HepG2 (cell line): ENCODE measurements at places on chromosomes 7 and 10.
A peak's percentile ranks its signal among the peaks of the same experiment; 100 is the strongest.

GRCh38 chr10:29946953-29947700 lies 112.3 kb downstream of the JCAD start:
- no peak for DNase-seq

DNA sequence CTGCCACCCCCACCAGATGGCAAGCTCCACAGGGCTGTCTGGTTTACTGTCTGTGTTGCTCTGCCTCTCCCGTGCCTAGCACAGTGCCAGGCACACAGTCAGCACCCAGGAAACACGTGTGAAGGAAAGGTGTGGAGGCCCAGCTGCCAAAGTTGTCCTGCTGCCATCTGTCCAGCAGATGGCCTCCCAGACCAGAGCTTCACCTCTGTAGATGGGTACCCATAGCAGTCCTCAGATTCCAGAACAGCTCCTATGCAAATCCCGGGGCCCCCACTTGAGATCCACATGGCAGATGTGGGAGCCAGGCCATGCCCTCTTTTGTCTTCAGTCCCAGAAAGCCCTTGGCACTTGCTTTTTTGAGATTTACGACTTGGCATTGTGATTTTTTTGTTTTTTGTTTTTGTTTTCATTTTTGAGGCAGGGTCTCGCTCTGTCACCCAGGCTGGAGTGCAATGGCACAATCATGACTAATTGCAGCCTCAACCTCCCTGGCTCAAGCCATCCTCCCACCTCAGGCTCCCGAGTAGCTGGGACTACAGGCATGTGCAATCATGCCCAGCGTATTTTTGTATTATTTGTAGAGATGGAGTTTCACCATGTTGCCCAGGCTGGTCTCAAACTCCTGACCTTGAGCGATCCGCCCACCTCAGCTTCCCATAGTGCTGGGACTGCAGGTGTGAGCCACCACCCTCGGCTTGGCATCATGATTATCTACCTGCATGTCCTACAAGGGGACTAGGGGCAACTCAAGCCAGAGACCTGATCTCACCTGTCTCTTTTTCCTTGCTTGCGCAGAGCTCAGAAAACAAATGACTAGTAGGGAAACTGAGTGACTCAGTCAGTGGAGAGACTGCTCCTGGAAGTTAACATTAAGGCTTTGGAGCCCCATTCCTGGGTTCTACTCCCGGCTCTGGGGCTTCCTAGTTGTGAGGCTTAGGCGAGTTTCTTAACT lies 16.9 kb upstream of the PALD1 start:
- peak; percentile 37 for DNase-seq

DNA sequence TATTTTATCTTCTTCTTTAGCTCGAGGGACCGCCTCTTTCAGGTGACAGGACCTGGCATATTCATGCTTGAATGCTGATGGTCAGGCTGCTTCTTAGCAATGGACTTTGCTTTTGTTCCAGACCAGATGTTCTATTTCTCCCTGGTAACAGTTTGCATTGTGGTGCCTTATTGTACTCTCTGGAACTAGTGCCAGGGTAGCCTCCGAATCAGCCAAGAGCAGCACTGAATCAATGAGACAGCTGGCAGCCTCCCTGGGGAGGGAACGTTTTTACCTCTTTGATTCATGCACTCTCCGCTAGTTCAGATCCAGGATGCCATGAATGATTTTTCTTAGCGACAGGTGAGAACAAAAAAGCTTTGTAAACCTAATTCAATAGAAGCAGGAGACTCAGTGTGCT lies 54.1 kb upstream of the NXPH1 start:
- DNase-seq: no peak

DNA sequence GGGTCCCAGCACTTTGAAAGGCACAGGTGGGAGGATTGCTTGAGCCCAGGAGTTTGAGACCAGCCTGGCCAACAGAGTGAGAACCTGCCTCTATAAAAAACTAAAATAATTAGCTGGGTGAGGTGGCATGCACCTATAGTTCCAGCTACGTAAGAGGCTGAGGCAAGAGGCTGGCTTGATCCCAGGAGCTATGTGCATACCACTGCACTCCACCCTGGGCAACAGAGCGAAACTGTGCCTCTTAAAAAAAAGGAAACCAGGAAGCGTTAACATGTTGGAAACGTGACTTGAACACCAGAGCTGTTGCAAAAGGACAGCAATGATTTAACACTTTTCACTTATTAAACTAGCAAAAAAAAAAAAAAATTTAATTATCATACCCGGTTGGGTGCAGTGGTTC lies 12.6 kb downstream of the BAZ1B start:
- no peak for DNase-seq

- DNase-seq: no peak
These were observed 171.7 kb upstream of the INSYN2A start for GRCh38 chr10:127368101-127368500.

DNA sequence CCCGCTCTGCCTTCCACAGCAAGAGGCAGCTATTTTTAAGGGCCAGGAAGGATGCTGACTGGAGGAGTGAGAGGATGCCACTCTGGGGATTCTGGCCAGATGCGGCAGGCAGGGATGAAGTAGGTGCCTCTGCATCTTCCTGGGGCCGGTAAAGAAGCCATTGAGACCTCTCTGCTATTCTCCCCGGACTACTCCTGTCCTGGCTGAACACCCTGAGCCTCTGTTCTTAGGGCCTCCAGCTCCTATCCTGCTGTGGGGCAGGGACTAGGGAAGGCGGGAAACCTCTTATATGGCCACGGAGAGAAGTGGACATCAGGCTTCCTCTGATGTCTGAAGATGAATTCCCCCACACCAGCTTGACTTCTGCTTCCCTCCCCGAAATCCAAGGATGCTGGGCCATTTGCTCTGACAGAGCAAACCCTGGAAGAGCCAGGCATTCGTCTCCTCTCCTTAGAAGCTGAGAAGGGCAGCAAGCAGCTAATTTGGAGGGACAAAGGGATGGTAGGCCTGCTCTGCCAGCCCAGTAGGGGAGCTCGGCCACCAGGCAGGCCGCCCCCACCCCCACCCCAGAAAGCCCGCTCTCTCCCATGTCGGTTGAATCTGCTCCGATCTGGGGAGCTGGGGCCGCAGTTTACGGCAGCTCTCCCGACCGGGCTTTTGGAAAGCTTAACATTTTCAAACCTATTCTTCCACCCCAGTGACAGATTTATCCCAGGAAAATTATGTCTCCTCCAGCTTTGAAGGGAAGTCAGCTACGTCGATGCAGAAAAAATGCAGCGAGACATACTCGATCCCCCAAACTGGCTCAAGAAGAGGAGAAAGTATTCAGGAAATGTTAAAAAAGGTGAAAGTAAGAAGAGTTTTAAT lies 2.8 kb downstream of the FGF8 start:
- DNase-seq: no peak

DNA sequence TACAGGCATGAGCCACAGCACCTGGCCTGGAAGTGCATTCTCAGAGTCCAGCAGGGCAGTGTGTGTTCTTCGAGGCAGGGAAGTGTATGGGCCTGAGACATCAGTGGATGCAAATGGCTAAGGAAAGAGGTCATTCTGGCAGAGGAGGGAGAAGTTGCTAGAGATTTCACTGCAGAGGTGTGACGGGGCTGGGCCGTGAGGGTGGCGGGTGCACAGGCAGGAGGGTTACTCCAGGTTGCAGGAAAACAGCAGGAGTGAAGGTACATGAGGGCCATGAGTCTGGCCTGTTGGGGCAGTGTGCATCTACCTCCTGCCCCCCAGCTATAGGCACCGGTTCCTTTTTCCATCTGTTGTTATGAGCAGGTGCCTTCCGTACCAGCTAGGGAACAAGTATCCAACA lies 29.3 kb downstream of the COL26A1 start:
- no peak for DNase-seq

- DNase-seq: peak; percentile 23
These were observed 15.0 kb upstream of the PCBD1 start for GRCh38 chr10:70903262-70903921.

GRCh38 chr10:100348389-100348927 lies 1.4 kb downstream of the SCD start:
- DNase-seq: no peak

- no peak for DNase-seq
These were observed 4.3 kb downstream of the NPS start for GRCh38 chr10:127553417-127553816.

DNA sequence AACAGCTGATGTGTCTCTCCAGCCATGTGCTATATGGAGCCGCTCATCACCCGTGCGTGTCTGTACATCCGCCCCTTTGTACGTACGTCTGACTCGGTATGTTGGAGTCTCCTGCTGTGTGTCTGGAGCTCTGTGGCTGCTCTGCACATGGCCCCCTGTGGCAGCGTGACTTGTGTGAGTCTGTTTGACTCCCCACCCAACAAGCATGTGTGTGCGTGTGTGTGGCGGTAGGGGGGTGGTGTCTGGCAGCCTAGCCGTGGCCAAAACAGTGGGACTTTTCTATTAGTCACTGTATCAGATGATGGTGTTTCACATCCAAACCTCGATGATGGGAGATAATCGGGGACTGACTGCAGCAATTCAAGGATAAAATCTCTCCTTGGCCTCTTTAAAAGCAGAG lies 94.1 kb downstream of the COL13A1 start:
- no peak for DNase-seq

DNA sequence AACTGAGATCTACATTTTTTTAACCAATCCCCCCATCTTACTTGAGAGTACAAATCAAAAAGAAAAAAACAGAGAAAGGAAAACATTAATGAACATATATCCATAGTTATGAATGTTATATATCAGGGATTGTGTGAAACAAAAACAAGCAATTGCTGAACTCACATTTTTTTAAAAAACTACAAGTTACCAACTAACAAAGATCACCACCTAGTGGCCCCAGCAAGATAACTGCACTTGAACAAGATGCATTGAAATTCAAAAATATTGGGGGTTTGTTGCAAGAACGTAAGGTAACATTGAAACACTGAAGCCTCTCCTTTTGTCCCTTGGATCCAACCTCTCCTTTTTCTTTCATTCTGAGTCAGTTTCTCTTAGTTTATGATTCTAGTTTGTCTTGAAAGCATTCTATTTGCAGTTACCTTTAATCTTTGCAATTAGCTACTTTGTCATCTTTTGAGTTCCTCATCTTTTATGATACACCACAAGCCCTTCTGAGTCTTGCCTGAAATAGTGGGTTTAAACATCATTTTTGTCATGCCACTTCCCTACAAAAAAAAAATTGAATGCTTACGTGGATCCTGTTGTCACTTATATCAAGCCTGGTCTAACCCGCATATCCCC lies 87.3 kb upstream of the TES start:
- DNase-seq: peak; percentile 20

DNA sequence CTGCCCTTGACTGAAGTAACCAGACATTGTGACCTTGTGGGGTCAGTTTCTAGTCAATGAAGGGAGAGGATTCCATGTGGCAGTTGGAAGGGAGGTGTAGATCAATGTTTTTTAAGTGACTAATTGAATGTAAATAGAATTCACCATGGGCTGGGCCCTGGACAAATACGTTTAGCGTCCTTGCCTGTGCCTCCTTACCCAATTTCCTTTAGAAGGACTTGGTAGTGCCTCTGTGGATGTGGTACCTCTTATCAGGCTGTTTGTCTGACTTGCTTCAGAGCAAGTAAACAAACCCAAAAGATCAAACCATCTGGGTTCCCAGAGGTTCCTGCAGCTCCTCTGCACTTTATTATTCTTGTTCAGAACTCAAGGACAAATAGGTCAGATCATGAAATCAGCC lies 4.3 kb upstream of the KAT6B start:
- peak; percentile 91 for DNase-seq

DNA sequence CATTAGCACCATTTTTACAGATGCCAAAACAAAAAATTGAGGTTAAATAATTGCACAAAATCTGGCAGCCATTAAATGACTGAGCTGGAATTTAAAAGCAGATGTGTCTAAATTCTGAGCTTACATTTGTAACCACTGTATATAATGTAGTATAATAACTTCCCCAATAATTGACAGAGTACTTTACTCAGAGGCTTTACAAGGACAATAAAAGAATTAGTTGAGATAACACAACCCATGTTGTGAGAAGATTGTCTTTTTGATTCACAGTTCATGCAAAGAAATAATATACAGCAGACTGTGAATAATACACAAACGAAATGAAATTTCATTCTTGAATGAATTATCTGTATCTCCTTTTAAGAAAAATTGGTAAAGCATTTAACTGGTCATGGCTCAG lies 417.1 kb downstream of the AUTS2 start:
- DNase-seq: no peak

- DNase-seq: no peak
These were observed 117.1 kb downstream of the AOAH start for GRCh38 chr7:36606976-36607720.

GRCh38 chr10:133000648-133001047 lies 58.3 kb upstream of the CFAP46 start:
- no peak for DNase-seq

- DNase-seq: no peak
These were observed 59.5 kb upstream of the PRPS1L1 start for GRCh38 chr7:18087026-18087686.

GRCh38 chr10:72176701-72177100 lies 39.1 kb upstream of the ANAPC16 start:
- DNase-seq: no peak

- no peak for DNase-seq
These were observed 551.7 kb downstream of the HTR7 start for GRCh38 chr10:90306187-90306586.

DNA sequence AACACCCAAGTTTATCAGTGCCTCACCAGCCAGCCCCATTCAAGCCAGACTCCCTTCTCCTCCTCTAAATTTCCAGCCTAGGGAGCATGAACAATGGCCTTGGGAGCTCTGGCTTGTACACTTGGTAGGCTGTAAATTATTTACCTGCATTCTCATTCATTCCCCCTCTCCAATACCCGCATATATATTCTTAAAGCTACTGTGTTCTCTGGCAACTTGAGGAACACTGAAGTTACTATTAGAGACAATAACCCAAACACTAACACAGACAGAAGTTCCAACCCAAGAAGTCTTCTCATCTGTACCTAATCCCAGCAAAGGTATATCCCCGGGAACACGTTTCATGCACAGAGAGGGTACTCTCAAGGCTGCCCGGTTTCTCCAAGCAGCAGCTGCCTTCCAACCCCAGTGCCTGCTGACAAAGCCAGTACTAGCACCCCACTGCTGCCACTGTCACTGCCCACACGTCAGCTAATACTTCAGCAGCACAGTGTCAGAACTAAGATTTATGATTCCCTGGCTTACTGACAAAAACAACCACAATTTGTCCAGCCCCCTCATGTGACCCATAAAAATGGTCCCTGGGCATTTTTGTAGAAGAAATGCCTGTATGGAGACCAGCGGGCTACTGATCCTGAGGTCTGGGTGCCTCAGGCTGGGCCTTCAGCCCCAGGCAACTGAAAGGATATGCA lies 3.1 kb downstream of the WDR91 start:
- peak; percentile 44 for DNase-seq

DNA sequence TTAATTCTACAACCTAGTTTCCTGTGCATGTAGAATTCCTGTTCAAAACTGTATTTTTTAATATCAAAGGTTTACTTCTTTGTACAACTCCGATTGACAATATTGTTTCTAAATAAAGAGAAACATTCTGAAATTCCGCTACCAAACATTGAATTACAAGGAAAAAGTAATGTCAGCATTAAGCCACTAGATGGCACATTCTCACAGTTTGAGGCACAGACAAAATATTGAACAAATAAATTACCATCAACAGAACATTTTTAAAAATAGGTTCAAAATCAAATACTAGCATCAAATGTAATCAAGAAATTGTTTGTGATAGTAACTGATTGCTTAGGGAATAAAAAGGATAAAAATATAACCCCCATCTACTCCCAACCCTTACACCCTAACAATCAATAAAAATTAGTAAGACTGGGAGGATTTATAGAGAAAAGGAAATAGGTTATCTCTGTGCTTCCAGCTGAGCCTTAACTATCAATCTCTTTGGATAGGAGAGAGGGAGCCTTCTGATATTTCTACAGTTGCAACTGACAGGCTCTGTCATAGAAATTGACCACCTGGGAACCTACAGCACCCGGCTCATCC lies 86.6 kb upstream of the C7orf33 start:
- no peak for DNase-seq
